ENCODE measurements at places on chromosomes 1 and 21. TPM values are rescaled to one million over a fixed set of nuclear protein-coding genes. Genes with fewer than 3 reads are reported as not detected.

The CLCA2 gene
- total RNA-seq = not detected

The PPIAL4G gene
- total RNA-seq = not detected

The ZBTB7B gene
- 50.0 TPM for total RNA-seq

The CHI3L1 gene
- total RNA-seq = 1.3 TPM

The TNFRSF18 gene
- total RNA-seq = 0.29 TPM

All from esophagus muscularis mucosa (tissue), 4 donors.